Globus pallidus (tissue), 1 donor: ENCODE measurements at places on chromosomes 3 and 15.

DNA sequence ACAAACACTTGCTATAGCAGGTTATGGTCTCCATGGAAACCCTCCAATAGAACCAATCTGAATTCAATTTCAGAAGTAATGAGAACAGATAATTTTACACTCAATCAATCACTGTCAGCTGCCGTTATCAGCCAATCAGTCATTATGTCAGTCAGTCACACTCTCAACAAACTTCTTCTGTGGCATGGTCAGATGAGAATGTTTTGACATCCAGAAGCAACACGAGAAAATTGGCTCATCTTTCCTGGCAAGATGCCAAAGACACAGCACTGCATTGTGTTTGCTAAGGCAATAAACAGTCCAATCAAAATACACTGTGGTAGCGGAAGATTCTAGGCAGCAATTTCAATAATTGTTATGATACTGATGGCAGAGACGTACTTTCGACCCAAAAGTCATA, 190.7 kb downstream of the RORA start:
- no peak for DNase-seq

DNA sequence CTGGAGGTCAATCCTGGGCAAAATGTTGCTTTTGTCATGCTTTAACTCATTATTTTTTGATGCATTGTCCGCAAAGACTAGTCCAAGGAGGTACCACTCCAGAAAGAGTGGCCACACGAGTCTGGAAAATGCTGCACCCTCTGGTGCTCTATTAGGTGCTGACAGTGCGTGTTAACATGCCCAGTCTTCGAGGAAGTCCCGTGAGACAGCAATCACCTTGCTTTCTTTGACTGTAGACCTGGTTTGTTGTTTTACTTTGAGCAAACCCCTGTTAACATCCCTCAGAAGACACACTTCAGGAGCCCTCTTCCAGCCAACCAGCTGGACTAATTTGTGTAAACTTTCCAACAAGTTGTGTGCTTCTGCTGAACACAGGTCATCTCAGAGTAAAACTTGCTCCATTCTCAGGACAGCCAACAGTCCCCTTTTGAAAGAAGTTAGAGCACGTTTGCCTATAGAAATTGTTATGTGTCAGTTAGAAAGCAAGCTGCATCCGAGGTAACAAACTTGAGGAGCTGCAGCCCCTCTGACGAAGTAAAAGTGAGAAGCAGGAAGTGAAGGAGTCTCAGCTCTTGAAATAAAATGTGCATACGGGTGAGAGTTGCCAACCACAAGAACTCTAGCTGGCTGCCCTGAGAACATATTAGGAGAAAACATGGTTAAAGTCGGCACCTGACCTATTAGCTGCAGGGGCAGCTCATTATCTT, 205.0 kb downstream of the LPP start:
- no peak for DNase-seq

GRCh38 chr3:184568924-184569829, 7.6 kb downstream of the EPHB3 start:
- DNase-seq, result peak; percentile 60

DNA sequence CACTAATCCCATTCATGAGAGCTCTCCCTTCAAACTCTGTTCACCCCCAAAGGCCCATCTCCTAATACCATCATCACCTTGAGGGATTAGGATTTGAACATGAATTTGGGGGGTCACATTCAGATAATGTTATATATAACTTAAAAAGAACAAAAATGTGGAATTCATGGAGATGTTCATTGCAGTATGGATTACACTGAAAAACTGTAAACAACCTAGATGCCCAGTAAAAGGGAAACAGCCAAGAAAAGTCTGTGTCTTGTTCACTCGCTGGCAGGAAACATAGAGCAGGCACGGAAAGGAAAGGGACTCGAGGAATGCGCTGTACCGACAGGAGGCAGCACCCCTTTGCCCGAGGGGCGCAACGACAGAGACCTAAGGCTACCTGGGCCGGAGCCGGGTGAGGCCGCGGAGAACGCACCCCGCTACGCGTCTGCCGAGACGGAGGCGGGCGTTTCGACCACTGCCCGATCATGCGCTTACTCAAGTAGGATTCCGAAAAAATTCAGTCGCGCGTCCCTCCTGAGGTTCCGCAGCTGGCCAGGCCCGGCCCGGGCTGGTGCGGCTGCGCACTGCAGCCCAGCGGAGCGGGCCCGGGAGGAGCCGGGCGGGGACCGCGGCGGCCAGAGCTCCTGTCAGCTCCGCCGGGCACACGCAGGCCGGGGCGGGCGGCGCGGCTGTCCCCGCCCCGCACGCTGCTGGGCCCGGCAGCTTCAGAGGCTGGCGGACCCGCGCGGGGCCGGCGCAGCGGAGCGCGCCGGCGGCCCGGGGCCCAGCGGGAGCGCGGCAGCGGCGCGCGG, 862 bp upstream of the MAN2A2 start:
- DNase-seq, result peak; percentile 82

DNA sequence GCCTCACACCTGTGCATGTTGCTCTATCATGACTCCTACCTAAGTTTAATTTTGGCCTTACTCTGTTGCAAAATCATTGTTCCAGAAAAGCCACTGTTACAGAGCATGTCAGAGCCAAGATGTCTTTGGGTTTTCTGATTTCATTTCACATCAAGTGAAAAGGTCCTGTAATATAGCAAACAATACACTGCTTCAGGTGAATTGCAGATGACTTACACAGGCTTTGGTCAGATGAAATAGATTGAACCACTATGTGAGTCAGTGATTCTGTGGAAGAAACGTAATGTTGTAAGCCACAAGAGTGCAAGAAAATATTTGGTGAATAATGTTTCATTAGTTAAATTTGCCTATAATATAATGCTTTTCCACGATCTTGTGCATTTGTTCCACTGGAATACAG, 22.7 kb downstream of the EBLN2 start:
- no peak for DNase-seq

DNA sequence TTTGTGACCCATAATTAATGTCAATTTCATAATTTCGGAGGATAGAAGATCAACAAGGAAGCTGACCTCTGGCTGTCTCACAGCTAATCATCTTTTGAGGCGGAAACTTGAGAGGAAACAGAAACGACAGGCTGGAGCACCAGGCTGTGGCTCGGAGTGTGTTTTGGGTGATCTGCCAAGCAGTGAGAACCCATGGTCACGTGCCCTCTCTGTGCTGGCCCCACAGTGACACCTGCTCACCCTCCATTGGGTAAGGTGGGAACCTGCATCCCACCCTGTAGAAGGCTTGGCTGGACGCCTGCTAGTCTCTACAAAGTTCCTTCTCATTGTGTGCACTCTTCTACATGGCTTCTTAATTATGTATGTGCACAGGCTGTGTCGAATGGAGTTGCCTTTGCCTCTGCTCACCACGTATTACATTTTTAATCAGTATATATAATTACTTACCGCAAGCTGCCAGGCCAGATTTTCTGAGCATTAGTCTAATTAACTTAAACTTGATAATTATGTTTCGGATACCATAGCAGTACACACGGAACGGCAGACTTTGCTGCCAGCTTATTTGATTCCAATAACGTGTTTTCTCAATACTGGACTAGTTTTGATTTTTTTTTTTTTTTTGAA, 719.4 kb upstream of the CFAP20DC start:
- no peak for DNase-seq

GRCh38 chr15:98597666-98598065, 50.7 kb upstream of the IGF1R start:
- no peak for DNase-seq

DNA sequence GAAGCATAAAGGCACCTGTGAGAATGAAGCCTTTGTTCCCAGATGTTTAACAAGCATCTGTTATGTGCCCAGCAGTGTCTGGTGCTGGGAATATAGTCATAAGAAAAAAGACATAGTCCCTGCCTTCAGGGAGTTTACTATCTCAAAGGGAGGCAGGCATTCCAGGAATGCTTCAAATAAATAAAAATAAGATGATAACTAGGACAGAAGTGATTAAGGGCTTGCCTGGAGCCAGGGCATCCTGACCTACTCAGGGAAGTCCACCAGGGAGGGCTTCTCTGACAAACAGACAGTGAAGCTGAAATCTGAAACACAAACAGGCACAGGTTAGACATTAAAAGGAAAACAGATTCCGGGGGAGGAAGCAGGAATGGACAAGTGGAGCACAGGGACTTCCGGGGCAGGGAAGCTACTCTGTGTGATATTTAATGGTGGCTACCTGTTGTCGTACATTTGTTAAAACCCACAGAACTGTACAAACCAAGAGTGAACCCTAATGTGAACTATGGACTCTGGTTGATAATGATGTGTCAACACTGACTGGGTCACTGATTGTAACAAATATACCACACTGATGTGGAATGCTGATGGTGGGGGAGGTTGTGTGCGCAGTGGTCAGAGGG, 53.3 kb downstream of the ITGB5 start:
- no peak for DNase-seq

- DNase-seq, result no peak
Measured at GRCh38 chr15:64690008-64690407, 85.4 kb downstream of the RBPMS2 start.

GRCh38 chr15:69562116-69562515, 109.5 kb downstream of the RPLP1 start:
- DNase-seq, result no peak

DNA sequence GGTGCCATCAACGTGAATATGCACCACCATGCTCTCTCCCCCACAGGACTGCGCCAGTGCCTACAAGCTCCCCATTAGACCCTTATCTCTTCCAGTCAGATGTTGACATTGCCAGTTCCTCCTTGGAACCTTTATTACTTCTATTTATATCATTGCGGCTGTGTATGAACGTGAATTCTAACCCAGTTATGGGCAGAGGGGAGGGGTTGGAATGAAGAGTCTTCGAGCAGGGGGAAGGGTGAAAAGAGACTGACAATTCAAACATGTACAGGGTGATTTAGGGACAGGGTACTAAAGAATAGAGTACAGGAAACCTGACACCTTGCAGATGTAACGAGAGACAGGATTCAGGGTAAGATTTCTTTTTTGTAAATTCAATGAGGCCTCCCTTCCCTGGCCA, 41.8 kb upstream of the ST6GAL1 start:
- DNase-seq, result no peak

GRCh38 chr15:78120523-78120922, 10.7 kb downstream of the CIB2 start:
- no peak for DNase-seq

- no peak for DNase-seq
Measured at GRCh38 chr15:36335659-36336058, 243.8 kb upstream of the CDIN1 start.

DNA sequence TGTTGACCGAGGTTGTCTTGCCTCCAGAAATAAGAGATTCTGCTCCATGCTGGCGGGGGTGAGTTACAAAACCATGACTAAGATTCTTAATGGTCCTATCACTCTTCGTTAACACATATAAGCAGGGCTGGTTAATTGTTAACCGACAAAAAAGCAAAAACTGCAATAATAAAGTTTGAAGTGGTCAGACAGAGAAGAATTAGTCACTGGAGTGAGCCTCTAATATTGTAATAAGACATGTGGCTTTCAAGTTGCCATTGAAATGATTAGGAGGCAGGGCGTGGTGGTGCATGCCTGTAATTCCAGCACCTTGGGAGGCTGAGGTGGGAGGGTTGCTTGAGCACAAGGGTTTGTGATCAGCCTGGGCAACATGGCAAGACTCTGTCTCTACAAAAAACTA, 78.4 kb upstream of the NR2F2 start:
- no peak for DNase-seq

DNA sequence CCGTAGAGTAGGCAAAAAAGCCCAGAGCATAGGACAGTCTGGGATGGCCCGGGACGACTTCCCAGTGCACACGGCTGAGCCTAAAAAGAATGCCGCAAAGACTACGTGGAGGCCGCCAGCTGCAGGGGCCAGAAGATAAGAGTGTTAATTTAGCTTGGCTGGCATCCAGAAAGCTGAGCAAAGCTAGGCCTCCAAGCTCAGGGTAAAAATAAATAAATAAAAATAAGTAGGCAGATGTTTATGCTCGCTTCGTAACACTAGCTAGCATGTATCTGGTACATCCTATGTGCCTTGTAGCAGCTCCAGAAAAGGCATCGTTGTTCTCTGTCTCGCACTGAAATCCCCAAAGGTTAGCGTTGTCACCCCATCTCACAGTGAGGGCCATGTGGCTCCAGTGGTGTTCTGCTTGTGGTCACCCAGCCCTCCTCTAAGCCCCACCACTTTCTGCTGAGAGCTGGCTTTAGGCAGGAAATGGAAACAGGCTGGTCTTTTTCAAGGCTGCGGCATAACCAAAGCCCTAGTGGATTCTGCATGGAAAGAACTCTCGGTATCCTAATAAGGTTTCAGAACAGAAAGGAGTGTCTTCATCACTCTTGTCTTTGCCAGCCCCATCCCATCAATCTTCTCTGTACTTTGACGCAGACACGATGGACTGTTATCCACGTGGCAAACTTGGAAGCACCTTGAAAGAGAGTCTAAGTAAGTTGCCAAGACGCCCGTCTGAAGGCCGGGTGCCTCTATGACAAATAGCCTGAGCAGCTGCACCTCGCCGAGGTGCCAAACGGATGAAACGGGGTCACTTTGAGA, 58.1 kb upstream of the MEF2A start:
- DNase-seq, result peak; percentile 44

DNA sequence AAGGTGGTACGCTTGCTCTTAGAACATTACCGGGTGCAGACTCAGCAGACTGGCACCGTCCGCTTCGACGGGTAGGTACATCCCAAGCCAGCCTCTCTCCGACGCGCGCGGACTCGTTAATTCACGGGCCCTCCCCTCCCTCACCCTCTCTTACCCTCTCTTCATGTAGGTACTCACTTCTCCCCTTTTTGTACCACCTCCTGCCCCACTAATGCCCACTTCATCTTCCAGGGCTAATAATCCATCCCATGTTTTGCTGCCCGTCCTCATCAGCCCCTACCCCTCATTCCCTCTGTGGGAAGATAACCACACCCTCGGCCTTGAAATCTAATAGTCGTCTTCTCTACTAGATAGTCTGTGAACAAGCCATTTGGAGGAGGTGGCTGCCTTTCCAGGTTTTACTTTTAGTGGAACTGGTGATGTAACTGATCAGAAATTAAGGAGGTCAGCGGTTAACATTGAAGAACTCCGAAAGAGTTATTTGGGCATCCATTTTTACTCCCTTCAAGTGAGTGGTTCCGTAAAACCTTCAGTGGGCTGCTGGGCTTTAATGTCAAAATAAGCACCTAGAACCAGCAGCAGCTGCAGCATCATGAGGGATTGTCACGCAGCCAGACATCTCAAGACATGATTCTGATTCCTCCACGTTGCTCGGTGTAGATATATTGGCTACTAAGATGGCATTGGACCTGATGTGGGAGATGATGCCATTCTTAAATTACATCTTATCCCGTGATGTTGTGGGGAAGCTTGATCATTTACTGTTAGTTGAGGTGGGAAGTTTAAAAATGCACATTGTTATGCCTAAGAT, 1.3 kb downstream of the FEM1B start:
- no peak for DNase-seq

DNA sequence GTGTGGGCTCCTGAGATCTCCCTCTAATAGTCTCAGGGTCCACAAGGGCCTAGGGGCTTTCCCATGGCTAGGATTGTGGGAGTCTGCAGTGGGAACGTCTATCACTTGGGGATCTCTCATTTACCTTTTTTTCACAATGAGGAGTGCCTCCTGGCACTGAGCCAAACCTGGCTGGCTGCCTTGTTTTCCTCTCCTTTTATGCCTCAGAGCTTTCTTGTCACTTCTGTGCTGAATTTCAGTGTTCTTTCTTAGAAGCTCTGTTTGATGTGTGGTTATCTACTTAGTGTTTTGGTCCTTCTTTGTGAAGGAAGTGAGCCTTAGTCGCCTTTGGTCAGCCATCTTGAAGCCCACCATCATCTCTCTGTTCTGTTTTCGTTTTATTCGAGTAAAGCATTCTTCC, 33.9 kb downstream of the DOCK3 start:
- no peak for DNase-seq

GRCh38 chr3:134205451-134205850, 45.2 kb downstream of the RYK start:
- DNase-seq, result no peak

- DNase-seq, result no peak
Measured at GRCh38 chr3:124295362-124295761, 303.4 kb upstream of the ROPN1 start.
